GM04504 (cell line): ENCODE measurements at places on chromosomes 7 and 10.
A peak's percentile ranks its signal among the peaks of the same experiment; 100 is the strongest.

DNA sequence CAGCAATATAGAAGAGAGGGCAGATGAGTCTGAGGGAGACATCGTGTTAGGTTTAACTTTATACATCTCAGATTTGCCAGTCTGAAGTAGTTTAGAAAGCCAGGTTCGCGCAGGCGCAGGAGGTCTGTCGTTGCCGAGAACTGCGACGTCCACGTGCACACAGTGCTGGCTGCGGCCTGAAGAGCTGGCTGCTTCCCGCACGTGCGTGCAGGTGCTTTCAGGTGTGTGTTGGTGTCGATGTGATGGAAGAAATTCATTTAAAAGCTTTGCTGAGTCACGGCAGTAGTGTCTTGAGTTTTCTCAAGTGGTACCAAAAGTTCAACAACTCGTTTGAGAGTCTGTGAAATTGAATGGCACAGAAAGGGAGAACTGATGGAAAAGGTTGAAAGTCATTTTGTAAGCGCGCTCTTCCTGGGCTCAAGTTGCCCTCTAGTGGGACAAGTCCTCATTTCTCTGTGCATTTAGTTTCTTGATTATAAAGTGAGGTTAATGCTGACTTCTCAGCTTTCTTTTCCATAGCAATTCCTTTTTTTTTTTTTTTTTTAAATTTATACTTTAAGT is 18.6 kb downstream of the WDR37 start:
- DNase-seq, result no peak

- no peak for DNase-seq
Observed at GRCh38 chr10:29823553-29824080, 188.8 kb upstream of the SVIL start.

DNA sequence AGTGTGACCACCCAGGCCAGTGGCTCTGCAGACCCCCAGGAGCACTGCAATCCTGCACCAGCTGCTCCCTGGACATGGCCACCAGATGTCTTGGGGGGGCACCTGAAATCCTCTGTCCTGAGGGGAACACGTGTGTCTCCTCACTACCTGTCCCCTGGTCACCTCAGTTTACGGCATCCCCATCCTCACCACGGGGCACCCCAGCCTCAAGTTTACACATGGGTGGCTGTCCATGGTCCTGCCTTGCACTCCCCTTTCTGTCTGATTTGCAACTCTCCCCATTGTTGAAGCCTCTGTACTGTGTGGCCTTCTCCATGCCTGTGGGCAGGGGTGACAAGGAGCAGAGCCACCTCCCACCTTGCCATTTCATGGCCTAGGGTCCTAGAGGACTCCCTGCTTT is 67.2 kb downstream of the RAMP3 start:
- no peak for DNase-seq

DNA sequence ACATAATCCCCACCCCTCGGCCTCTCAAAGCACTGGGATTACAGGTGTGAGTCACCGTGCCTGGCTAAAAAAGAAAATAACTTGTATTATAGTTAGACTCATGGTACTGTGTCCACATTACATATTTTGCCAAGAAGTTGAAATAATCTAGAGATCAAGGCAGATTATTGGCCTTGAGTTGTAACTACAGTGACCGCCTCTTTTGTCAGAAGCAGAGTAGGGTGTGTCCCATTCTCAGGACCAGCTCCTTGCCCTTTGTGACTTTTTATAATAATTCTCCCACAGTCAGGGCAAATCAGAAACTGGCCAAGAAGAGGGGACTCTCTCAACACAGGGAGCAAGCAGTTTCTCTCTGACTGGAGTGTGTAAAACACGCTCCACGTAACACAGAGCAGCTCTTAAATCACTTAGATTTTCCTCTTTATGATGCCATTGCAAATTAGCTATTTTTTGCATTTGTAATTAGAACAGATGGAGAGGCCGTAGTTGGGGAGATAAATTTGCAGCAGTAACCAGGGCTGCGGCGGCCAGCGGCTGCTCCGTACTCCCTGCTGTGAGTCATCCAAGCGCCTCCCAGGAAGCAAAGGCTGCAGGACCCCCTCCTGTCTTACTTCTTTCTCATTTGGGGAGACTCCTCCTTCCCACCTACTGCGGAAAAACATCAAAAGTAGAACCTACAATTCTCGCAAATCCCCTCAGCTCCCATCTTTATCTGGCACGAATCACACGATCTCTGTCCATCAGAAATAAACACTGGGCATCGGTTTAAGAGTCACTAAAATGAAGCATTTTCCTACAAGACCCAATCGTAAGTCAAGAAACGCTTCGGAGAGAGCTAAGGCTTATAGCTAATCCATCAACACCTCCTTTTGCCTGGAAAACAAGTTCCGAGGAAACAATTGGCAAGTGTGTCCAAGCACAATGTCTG is 32.1 kb upstream of the MSRB2 start:
- no peak for DNase-seq

GRCh38 chr10:5234106-5234860 is 37.6 kb downstream of the AKR1C4 start:
- DNase-seq, result peak; percentile 22

GRCh38 chr10:55351431-55351830 is 550.4 kb upstream of the PCDH15 start:
- DNase-seq, result no peak

DNA sequence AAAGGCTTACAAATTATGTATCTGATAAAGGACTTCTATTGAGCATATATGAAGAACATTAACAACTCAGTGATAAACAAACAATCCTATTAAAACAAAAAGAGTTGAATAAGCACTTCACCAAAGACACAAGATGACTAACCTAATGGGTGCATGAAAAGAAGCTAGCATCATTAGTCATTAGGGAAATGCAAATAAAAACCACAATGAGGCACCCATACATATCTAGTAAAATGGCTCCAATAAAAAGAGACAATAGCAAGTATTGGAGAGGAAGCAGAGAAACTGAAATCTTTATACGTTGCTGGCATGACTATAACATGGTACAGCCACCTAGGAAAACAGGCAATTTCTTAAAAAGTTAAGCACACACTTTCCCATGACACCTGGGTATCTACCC is 77.6 kb upstream of the ZMIZ1 start:
- no peak for DNase-seq

- DNase-seq, result no peak
Observed at GRCh38 chr10:72390764-72391163, 36.0 kb upstream of the DNAJB12 start.

GRCh38 chr7:20302891-20303290 is 27.8 kb upstream of the ITGB8 start:
- DNase-seq, result no peak

GRCh38 chr7:72057796-72058195 is 354.3 kb downstream of the CALN1 start:
- no peak for DNase-seq

- peak; percentile 64 for DNase-seq
Observed at GRCh38 chr10:96814264-96814663, 17.8 kb upstream of the LCOR start.

- no peak for DNase-seq
Observed at GRCh38 chr7:34569975-34570699, 87.9 kb upstream of the NPSR1 start.

DNA sequence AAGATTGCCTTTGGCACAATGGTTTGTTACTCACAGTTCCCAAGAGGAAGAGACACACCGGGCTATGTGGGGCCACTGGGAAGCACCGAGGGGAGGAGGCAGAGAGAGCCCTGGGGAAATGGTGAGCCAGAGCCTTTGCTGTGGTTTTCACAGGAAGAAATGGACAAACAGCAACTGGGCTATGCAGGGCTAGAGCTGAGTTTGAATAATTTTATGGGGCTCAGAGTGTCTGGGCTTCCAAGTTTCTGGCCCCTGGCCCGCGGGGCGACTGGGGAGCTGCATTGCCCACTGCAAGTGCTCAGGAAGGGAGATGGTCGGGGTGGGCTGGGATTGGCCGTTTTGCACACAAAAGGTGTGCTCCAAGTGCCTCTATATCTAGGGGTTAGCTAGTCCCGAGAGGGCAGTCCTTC is 92.6 kb downstream of the CHST15 start:
- no peak for DNase-seq
